ENCODE measurements at places on chromosomes 6 and 20.
A peak's percentile ranks its signal among the peaks of the same experiment; 100 is the strongest.

- no peak for DNase-seq
Observed at GRCh38 chr6:4930025-4930691, 73.7 kb downstream of the RPP40 start.

DNA sequence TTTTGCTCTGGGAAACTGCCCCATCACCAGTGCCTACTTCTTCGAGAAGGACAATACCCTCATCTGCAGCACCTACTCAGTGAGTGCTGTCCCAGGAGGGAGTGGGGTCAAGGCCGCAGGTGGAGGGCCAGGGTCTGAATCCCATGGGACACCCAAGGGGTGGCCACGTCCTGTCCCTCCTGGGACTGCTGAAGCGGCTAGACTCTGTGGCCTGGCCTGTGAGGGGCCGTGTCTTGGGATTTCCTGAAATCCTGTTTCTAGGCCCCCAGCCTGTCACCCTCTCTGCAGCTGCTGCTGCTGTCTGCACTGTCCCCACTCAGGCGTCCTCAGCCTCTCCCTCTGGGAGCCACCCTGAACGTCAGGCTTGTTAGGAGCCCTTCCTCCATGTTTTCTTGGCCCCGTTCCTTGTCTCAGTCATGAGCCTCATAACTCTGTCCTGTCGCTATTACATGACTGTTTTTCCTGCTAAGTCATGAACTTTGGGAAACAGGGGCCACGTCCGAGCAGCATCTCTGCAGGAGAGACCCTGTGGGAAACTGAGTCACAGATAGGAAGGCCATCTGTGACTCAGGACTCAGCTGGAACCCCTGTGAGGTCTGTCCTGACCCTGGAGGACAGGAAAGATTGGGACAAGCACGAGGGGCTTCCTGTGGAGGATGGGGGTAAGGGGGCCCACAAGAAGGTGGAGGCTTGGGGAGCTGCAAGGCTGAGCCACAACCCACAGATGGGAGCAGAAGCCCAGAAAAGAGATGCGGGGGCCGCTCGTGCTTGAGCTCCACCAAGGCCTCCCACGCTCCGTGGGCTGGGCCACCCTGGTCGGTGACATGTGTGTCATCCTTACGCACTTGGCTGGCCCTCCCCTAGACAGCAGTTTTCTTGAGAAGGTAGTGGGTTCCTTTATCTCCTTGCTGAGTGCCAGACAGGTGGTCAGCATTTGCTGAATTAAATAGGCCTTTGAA, 49.9 kb downstream of the EFCAB8 start:
- DNase-seq, result no peak

- no peak for DNase-seq
Observed at GRCh38 chr20:584161-584970, 25.7 kb downstream of the TCF15 start.

DNA sequence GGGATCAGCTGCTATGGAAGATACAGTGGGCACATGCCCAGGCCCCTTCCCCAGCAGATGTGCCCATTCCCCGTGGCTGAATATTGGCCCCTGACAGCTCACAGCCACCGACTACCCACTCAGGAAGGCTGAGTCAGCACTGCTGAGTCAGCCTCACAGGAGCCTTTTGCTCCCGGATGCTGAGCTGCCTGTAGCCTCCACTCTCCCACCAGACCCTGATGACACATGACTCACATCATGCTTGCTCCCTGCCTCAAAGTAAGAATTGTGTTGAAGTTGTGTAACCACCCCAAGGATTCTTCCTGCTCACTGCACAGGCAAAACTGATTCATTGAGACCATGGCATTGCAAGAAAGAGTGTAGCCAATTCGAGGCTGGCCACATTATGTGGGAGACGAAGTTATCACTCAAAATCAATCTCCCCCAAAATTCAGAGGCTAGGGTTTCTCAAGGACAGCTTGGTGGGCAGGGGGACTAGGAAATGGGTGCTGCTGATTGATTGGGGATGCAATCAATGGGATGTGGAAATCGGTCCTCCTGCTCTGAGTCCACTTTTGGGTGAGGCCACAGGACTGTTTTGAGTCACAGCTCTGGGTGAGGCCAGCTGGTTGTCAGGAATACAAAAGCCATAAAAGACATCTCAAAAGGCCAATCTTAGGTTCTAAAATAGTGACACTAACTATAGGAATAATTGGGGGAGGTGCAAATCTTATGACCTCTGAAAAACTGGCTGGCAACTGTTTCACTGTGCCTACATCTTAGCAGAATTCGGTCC, 556.6 kb upstream of the CDH4 start:
- no peak for DNase-seq

DNA sequence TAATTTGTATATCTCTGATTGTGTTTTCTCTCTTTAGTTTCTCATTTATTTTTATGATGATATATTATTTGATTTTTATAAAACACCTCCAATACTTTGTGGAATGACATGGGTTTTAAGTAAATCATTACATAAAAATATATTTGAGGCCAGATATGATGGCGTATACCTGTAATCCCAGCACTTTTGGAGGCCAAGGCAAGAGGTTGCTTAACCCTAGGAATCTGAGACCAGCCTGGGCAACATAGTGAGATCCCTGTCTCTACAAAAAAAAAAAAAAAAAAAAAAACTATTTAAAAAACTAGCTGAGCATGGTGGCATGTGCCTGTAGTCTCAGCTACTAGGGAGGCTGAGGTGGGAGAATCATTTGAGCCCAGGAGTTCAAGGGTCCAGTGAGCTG, 87.3 kb downstream of the BMP6 start:
- DNase-seq, result no peak

- peak; percentile 99 for DNase-seq
Observed at GRCh38 chr20:49278036-49278817, at the start of gene ZNFX1. Gene ZNFX1 (minus strand): TSS chr20:49278057. CDS start chr20:49275839, 2,218 bp downstream.

- no peak for DNase-seq
Observed at GRCh38 chr20:50689864-50690649, 1.3 kb downstream of the RIPOR3 start.

GRCh38 chr6:36624461-36625157, 30.4 kb downstream of the SRSF3 start:
- no peak for DNase-seq

DNA sequence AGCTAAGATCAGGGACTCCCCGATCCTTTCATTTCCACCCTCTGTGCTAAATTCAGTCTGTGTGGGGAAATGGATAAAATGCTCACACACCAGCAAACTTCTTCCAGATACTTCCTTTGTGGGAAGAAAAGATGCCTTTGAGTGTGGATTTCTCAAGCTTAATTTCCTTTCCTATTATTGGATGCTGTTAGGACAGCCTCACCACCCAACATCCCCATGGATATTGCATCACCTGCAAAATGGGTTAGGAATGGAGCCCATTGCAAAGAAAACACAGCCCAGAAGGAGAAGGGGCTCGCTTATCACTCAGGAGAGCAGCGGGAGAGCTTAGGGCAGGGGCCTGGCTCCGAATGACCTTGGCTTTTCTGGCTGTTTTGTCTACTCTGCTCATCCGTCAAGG, 272.2 kb downstream of the CDC5L start:
- no peak for DNase-seq

Data from cardiac septum (tissue), 1 donor.